NCI-H187 treated with DMSO at 0.1 percent for 48 hours (cell line): ENCODE measurements at places on chromosomes 5 and 9.

DNA sequence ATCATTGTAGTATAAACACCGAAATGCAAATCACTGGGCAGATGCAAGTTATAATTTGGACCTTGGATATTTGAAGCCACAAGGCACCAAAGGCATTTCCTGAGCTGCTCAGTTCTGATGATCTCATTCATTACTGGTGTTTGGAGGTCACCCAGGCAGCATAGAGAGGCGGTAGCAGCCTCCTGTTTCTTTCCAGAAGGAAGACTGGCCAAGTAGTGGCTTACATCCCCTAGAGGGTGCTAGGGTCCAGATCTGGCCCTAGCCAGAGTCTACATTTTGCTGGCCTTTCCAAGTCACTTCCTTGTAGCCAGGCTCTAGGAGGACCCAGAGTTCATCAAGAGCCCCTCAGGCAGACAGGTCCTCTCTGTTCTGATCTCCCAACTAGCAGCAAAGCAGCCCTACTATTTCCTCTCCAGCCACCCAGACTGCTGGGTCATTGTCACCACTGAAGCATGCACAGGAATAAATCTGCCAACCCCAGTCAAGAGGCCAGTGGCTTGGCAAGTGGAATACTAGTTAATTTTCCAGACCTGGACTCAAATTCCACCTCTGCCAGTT is 33.4 kb upstream of the TTC1 start:
- DNase-seq = no peak

GRCh38 chr9:16241231-16241630 is 629.2 kb downstream of the BNC2 start:
- DNase-seq = no peak

DNA sequence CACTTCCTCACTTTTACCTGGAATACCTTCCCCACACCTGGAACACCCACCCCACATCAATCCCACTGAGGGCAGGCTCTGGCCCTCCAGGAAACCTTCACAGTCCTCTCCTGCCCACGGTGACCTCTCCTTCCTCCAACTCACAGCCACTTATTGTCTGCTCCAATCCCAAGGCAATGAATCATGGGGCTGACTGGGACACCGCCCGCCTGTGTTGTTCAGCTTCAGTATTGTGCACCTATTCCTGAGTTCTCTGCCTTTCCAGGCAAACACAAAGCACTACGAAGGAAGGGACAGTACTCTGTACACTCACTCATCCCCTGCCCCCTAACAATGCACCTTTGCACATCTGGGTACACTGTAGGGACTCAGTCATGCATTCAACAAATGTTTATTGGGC is 7.3 kb downstream of the PCDH1 start:
- no peak for DNase-seq

DNA sequence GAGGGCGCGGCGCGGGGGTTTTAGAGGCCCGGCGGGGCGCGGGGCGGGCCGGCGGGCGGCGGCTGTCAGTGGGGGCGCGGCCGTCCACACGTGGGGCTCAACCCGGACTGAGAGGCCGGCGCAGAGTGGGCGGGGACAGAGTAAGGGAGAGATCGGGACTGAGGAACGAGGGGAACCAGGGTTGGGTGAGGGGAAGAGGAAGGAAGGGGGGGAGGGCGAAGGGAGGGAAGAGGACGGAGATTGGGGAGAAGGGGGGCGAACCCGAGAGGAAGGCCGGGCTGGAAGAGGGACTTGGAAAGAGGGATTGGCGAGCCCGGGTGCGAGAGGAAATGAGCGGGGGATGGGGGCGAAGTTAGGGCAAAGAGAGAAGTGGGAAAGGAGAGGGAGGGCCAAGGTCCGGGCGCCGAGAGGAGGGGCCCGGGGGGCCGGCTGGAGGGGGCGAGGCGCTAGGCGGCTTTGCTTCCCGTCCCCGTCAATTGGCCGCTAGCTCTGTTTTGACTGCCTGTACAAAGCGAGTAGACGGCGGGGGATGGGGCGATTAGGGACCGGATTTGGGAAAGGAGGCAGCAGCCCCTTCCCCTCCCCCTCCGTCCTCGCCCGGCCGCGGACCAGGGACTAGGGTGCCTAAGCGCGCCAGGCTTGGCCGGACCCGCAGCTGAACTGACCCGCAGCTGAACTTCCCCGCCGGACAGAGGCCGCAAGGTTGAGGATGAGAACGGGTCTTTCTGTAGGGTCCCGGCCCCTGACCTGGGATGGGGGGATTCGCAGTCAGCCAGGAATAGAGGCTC is 399 bp upstream of the FBN2 start:
- no peak for DNase-seq

- DNase-seq = no peak
Observed at GRCh38 chr9:137007108-137007815, 10.9 kb upstream of the CLIC3 start.

DNA sequence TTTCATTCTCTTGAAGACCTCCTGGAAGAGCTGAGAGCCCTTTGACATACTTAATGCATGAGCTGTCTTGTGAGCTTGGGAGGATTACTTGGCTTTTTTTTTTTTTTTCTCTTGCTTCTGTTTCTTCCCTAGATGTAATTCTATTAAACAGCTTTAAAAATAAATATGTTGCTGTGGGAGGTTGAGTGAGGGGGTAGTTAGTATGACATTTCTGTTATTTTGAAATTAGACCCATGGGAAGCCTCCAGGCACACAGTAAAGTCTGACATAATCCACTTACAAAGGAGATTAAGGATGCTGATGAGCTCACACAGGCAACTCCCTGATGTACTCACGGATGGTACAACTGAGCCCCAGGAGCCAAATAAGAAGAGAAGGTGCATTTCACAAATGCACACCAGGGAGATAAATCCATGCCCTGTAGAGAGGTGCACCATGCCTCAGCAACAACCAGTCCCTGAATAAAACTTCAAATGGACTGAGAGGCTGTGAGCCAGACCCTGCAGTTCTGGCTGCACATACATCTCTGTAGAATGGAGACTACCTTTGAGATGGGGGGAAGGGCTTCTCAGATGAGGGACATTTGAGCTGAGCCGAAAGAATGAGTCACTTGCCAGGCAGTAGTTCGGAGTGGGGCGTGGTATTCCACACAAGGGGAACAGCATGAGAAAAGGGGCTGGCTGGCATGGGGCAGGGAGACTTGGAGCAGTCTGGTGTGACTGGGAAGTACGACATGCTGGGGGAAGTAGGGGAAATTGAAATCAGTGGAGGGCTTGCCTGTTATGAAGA is 68.7 kb downstream of the ACTL7B start:
- no peak for DNase-seq

- DNase-seq = no peak
Observed at GRCh38 chr5:35736280-35736679, 118.6 kb downstream of the SPEF2 start.

DNA sequence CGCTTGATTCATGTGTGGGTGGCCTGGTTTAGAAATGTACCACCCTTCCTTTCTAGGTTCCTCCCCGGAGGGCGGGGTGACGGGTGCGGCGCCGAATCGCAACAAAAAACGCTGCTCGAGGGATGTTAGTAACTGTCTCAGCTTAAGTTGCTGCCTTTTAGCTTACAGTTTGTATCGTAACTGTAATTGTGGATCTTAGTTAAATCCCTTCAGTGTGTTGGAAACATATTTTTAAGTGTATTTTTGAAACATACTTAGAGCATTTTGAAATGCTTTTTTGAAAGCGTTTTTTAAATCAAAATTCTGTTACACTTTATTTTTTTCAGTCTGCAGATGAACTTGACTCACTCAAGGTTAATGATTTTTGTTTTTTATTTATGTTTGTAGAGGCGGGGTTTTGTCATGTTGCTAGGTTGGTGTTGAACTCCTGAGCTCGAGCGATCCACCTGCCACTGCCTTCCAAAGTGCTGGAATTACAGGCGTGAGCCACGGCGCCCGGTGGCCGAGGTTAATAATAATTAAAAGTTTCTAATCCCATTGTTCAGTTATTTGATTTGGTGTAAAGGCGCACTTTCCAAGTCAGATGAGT is 997 bp upstream of the CHD1 start:
- DNase-seq = peak; percentile 61

- DNase-seq = no peak
Observed at GRCh38 chr5:180201051-180201987, 7.7 kb downstream of the RASGEF1C start.
